ENCODE measurements at places on chromosomes 7 and 10.
A peak's percentile ranks its signal among the peaks of the same experiment; 100 is the strongest.

GRCh38 chr7:39069031-39069430 is 91.3 kb downstream of the POU6F2 start:
- DNase-seq, result no peak

- DNase-seq, result no peak
Observed at GRCh38 chr10:4082861-4083260, 297.9 kb upstream of the KLF6 start.

DNA sequence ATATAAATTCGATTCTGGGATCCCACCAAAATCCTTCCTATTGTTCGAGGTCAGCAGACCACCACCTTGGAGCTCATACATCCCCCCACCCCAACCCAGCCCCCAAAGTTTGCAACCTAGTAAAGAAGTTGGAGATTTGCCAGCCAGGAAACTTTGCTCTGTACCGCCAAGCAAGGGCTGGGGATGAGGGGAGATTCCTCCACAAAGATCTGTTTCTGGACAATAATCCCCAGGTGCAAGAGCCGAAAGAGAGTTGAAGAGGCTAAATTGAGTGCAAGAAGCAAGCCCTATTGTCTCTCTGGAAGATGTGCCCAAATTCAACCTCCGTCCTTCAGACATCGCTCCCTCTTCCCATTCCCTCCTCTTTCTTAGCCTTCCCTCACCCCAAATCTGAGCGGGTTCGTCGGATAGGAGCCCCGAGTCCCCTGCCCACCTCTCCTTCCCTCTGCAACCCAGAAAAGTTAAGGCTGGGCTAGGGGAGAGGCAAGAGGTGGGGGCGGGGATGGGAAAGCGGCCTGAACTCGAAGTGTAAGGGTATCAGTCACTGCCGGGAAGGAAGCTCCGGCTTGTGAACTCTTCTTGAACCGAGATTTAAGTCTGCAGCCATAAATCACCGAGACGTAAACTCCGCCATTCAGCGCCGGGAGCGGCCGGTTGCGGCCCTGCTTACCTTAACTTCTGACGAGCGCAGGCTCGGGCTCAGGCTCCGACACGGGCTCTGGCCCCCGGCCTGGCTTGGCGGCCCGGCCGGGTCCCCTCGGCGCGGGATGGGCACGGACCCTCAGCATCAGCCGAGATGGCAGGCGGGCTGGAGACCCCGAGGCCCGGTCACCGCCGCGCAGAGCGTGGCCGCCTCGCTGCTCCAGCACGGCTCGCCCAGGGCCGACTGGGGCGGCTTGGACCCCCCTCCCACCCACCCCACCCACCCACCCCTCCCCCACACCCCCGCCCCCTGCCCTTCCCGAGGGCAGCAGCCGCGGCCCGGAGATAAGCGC is 10.8 kb upstream of the HOXA2 start:
- DNase-seq, result peak; percentile 84

GRCh38 chr7:139033346-139034114 is 2.3 kb downstream of the ZC3HAV1L start:
- DNase-seq, result no peak

GRCh38 chr10:21524526-21525366 is 736 bp downstream of the SKIDA1 start:
- no peak for DNase-seq

- DNase-seq, result peak; percentile 7
Observed at GRCh38 chr7:98733036-98733435, 116.0 kb downstream of the NPTX2 start.

DNA sequence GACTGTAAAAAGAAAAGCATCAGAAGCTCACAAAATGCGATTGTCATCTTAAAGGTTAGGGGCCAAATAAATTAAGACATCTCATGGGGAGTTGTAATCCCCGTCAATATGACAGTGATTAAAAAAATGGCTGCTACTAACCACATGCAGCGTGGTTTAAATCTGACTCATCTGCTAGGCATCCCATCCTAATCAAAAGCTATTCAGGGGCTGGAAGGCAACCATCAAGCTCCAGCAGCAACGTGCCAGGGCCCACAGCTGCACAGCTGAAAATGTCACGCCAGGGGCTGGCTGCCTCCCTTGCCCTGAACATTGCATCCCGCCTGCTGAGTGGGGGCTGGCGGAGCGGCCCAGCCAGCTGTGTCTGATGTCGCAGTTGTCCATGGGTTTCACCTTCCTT is 66.3 kb upstream of the FRMD4A start:
- no peak for DNase-seq

All from kidney capillary endothelial cell (primary cell).